ENCODE measurements at places on chromosomes 1 and 21. TPM values are rescaled to one million over a fixed set of nuclear protein-coding genes. Genes with fewer than 3 reads are reported as not detected.

The GBP5 gene
- total RNA-seq: not detected

The NPR1 gene
- total RNA-seq: not detected

The SEC16B gene
- 4.3 TPM for total RNA-seq

The LCE2A gene
- not detected for total RNA-seq

The VWA5B1 gene
- not detected for total RNA-seq

The TCHH gene
- total RNA-seq: not detected

The NBPF8 gene
- total RNA-seq: 12.2 TPM

All from IMR-90 (cell line).